ENCODE measurements at places on chromosomes 2 and 18. TPM values are rescaled to one million over a fixed set of nuclear protein-coding genes. Genes with fewer than 3 reads are reported as not detected.

DNA sequence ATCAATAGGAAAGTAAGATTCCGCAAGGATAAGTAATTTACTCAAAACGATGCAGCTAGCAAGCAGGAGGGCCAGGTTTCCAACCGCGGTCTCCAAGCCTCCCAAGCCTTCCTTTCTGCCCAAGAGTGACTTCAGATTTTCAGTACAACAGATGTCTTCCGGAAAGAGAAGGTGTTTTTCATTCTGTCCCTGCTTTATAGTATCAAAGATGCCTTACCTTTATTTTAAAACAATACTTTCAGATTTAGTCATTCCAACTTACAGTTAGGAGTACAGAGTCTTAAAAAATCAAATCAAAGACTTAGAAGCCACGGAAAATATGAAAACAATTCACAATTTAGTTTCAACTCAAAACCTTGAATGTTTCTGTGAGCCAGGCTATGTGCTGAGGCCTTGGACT, 43.6 kb downstream of the CYB5A start:
- no peak for DNase-seq

- DNase-seq = peak; percentile 39
These were observed 196.5 kb downstream of the SATB2 start for GRCh38 chr2:199261239-199261638.

DNA sequence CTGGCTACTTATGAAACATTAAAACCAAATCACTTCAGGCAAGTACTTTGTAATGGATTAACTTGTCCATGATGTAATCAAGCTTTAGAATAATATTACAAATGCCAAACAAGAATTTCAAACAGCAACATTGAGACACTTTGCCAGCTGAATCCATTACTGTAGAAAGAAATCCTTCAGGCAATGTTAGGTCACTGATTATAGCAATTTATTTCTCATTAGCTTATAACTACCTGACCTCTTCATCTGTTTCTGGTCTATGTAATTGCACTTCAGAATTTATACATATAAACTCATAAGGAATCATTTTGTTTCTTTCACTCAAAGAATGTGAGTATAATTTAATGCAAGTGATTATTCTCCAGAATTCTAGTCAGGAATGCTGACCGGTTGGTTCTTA, 692.6 kb upstream of the TMEFF2 start:
- DNase-seq = no peak

- DNase-seq = peak; percentile 33
These were observed 901 bp downstream of the SPOPL start for GRCh38 chr2:138502255-138503086.

DNA sequence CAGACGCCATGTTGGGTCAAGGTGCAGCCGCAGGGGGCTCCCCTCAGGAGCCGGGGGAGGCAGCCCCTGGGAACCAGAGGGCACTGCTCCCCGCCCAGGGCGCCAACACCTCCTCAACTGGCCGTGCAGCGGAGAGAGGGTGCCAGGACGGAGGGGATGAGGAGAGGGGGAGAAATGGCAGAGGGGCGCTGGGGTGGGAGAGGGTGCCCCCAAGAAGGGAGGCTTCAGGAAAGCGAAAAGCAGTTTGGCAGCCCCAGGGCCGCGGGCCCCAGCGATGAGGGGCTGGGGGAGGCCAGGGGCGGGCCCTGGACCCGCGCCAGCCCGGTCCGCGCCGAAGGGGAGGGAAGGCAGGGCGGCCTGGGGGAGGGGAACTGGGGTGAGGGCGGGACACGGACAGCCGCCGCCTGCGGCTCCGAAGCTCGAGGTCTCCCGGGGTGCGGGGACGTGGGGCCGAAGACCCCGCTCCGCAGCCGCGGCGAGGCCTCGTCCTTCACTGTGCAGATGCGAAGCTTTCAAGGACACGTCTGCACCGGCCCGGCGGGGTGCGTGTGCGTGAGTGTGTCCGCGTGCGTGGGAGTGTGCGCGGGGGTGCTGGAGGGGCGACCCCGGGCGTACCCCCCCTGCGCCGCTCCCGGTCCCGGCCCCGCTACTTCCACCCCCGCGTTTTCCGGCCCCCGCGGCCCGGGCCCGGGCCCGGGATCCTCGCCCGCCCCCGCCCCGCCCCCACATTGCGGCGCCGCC, 1.4 kb downstream of the DNMT3A start:
- peak; percentile 71 for DNase-seq

DNA sequence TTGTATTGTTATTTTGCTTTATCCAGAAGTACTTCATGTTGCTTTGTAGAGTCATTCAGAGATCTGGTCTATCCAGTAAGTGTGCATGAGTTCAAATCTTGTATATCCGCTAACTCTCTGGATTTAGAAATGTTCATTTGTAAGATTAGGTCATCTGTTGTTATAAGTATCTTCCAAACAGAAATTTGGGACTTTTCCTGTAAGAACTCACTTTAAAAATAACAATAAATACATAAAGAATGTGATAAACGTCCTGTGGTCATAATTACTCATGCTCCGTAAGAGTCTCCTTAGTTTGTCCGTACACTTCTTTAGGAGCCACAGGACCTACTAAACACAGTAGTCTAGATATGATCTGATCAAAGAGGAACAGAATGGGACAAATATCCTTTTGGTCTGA, 699.9 kb upstream of the SLC8A1 start:
- DNase-seq = no peak

DNA sequence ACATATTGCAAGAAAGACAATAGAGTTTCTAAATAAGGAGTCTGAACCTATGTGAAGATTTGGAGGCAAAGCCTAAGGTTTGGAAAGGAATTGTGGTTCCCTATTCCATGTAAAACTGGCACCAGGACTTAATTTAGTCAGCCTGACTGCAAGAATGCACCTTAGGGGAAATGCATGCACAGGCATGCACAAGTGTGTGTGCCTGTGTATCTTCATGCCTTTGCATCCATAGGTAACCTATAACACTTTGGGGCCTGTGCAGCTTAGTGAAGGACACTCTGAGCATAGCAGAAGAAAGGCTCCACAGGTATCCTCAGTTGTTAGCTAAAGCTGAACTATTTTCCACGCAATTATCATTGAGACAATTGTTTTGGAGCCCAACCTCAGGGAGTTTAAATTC, 73.4 kb downstream of the RPRM start:
- DNase-seq = no peak

GRCh38 chr2:154291511-154291910, 407.0 kb upstream of the KCNJ3 start:
- no peak for DNase-seq

GRCh38 chr2:80073134-80073561, 231.4 kb downstream of the LRRTM1 start:
- peak; percentile 64 for DNase-seq

DNA sequence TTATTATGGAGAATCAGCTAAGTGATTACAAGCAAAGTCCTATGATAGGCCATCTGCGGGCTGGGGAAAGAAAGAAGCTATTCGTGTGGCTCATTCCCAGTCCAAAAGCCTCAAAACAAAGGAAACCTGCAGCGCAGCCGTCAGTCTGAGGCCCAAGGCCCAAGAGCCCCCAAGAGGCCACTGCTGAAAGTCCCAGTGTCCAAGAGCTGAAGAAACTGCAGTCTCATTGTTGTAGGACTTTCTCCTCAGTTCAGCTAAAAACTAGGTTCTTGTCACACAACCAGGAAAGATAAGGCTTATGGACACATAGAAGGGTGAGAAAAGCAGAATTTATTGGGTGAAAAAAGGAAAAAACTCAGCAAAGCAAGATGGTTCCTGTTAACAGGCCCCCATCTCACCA, 143.2 kb downstream of the RHBDD1 start:
- DNase-seq = no peak

Gene SERPINB7
- 0.42 TPM for polyA plus RNA-seq

Gene DPP4
- polyA plus RNA-seq = 8.5 TPM

Gene ZSWIM2
- not detected for polyA plus RNA-seq

Gene CBLN2
- 1.5 TPM for polyA plus RNA-seq

Gene LRP2
- not detected for polyA plus RNA-seq

Gene DLX1
- polyA plus RNA-seq = 0.11 TPM

All from muscle of leg (tissue), 16 donors.